H1 (cell line): ENCODE measurements at places on chromosomes 4 and X.

GRCh38 chrX:41332408-41333002 lies 1.5 kb upstream of the DDX3X start:
- peak overlapping the region; percentile 90 for H3K27ac ChIP-seq
- H3K4me1 ChIP-seq, result peaks cover 5% of the 10 kb centered on the region
- H3K27me3 ChIP-seq, result no peaks in the 10 kb centered on the region
- DNase-seq, result no peak

- no peaks in the 10 kb centered on the region for H3K36me3 ChIP-seq
- H3K27ac ChIP-seq, result no peak overlapping the region
- H3K4me1 ChIP-seq, result no peaks in the 10 kb centered on the region
- H3K27me3 ChIP-seq, result no peaks in the 10 kb centered on the region
Observed at GRCh38 chrX:119503484-119503861, 35.2 kb downstream of the SLC25A5 start.

DNA sequence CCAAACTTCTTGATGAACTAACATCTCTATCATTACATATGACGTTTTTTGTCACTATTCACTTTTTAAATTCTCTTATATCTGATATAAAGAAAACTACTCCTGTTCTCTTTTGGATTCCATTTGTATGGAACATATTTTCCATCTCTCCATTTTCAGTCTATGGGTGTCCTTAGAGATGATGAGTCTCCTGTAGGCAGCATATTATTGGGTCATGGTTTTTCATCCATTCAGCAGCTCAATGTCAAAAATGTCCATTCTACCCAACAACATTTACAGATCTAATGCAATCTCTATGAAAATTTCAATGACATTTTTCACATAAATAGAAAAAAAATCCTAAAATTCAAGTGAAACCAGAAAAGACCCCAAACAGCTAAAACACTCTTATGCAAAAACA lies 60.3 kb downstream of the BRWD3 start:
- no peak for DNase-seq
- H3K27ac ChIP-seq, result no peak overlapping the region
- H3K4me3 ChIP-seq, result no peak overlapping the region
- H3K36me3 ChIP-seq, result no peaks in the 10 kb centered on the region
- no peaks in the 10 kb centered on the region for H3K27me3 ChIP-seq

GRCh38 chr4:66589183-66589582 lies 918.9 kb upstream of the EPHA5 start:
- DNase-seq, result no peak
- no peaks in the 10 kb centered on the region for H3K4me1 ChIP-seq
- H3K36me3 ChIP-seq, result no peaks in the 10 kb centered on the region
- H3K4me3 ChIP-seq, result no peak overlapping the region

- no peaks in the 10 kb centered on the region for H3K36me3 ChIP-seq
- H3K4me1 ChIP-seq, result no peaks in the 10 kb centered on the region
- no peak overlapping the region for H3K4me3 ChIP-seq
- H3K27me3 ChIP-seq, result no peaks in the 10 kb centered on the region
- no peak overlapping the region for H3K27ac ChIP-seq
Observed at GRCh38 chrX:109264878-109265277, 217.0 kb downstream of the GUCY2F start.

GRCh38 chr4:108926061-108926460 lies 163.2 kb upstream of the ETNPPL start:
- H3K27ac ChIP-seq, result no peak overlapping the region
- H3K4me1 ChIP-seq, result no peaks in the 10 kb centered on the region
- no peaks in the 10 kb centered on the region for H3K27me3 ChIP-seq
- DNase-seq, result no peak
- no peak overlapping the region for H3K4me3 ChIP-seq

GRCh38 chrX:12950851-12951594 lies 23.9 kb upstream of the TMSB4X start:
- H3K4me3 ChIP-seq, result no peak overlapping the region
- no peaks in the 10 kb centered on the region for H3K36me3 ChIP-seq
- H3K27ac ChIP-seq, result no peak overlapping the region
- no peaks in the 10 kb centered on the region for H3K27me3 ChIP-seq
- peaks cover 6% of the 10 kb centered on the region for H3K4me1 ChIP-seq
- DNase-seq, result no peak
